ENCODE measurements at places on chromosomes 12 and 14.

DNA sequence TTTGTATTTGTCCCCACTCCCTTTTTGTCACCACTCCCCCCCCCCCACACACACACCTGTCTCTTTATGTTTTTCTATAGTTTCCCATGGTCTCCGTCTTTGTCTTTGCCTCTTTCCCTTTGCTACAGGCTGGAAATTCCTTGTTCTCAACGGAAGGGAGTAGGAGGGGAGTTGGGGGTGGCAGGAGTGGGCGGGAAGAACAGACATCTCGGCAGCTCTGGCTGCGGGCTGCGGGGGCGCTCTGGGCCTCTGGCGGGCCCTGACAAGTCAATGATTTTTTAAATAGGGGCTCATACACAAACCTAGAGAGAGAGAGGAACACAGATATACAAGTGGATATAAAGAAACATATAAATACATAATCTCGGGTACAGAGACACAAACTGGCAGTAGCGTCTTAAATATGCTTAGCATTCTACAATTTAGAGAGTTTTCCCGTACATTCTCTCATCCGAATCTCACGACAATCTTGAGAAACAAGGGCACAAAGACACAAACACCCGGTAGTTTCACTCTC is 2.4 kb upstream of the NAB2 start:
- DNase-seq: no peak

DNA sequence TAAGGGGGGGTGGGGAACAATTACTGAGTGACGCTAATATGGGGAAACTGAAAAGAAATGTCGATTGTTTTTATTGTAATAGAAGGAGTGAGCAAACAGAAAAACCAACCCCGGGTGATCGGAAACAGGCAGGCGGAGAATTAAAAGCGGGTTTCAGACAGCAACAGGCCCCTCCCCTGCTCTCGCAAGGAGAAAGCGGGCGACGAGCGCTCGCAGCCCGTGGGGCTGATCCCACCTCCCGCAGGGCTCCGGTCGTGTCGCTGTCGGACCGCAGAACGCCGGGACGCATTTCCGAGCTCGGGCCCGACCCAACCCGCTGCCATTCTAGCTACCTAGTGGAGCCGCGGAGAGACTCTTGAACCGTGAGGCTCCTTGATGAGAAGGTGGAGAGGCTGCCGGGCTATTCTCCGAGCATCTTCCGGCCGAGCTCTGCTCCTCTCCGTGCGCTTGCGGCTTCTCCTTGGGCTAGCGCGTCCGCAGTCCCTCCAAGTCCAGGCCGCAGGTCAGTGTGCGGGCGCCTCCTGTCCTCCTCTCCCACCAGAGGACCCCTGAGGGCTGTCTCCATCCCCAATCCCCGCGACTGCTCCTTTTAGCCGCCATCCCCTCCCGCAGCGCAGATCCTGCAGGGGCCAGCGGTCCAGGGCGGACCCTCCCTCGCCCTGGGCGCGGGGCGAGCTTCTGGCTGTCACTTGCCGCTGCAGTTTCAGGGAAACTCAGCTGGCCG is 4.1 kb upstream of the PAX9 start:
- DNase-seq: peak; percentile 54

- no peak for DNase-seq
These were observed 1.5 kb downstream of the KRT8 start for GRCh38 chr12:52903285-52903854.

- no peak for DNase-seq
These were observed 3.2 kb downstream of the MLXIP start for GRCh38 chr12:122081697-122082221.

GRCh38 chr14:60061371-60061770 is 30.4 kb upstream of the PCNX4 start:
- no peak for DNase-seq

DNA sequence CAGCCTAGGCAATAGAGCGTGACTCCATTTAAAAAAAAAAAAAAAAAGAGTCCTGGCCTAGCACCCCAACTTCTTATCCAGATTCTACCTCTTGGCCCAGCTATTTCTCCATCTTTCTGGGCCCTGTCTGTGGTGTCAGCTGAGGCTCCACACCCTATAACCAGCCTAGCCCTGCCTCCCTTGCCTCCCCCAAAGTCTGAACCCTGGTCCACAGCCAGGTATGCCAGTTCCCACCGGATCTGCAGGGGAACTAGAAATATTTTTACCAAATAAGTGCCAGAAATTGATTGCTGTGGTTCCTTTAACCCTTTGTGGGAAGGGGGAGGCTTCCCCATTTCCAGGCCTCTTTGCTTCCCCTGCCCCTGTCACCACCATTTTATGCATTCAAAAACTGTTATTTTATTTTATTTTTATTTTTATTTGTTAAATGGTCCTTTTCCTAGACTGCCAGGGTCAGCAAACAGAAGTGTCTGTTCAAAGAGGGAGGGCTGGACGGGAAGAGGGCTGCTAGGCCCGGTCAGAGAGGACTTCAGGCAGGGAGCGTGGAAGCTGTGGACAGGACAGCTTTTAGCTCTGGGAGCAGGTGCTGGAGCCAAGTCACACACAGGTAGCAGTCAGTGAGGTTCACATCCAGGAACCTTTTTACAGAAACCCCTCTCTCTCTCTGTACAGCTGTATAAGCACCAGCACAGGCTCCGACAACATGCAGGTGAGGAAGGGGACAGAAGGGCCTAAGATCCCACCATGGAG is 23.2 kb downstream of the TTC9 start:
- no peak for DNase-seq

DNA sequence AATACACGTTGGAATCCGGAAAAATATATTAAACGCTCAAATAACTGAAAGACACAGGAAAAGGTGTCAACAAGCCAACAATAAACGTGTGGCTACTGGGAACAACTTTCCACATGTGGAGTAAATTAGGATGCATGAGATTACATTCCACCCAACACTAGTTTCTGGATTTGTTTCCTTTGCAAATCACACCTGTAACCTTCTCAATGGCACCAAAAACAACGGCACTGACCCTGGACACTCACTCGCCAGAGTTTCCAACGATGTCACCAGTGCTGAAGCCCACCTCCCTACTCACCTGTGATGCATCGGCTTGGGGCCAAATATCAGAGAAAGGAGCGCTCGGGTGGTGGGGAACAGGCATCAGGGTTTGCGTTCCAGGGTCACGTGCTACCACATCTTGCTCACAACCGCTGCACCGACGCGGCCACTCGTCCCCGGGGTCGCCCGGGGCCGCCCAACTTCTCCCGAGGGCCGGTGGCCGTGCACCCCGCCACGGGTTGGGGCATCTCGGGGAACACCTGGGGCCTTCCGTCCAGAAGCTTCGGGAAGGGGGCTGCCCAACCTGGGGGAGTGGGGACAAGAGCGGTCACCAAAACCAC is 629 bp downstream of the PRDM4 start:
- DNase-seq: peak; percentile 25

- DNase-seq: no peak
These were observed 93.2 kb downstream of the NKX2-1 start for GRCh38 chr14:36426836-36427235.
